ENCODE measurements at places on chromosomes 4 and X.

DNA sequence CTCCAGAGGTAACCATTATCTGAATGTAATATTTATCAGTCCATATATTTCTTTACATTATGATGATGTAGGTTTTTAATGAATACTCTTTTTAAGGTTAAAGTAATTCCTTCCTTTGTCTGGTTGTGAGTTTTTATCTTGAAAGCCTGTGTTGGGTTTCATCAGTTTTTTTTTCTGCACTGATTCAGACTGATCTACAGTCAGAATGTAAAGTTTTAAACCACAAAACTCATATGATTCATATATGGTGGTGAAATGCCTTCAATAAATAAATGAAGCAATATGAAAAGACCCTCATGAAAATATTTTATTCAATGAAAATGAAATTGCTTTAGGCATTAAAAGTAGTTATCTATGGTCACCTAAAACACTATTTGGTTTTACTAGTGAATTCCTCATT is 47.1 kb downstream of the SORBS2 start:
- H3K27ac ChIP-seq: no peak overlapping the region
- H3K27me3 ChIP-seq: no peaks in the 10 kb centered on the region
- peaks cover 22% of the 10 kb centered on the region for H3K4me1 ChIP-seq
- DNase-seq: no peak
- H3K4me3 ChIP-seq: no peak overlapping the region
- H3K36me3 ChIP-seq: no peaks in the 10 kb centered on the region

DNA sequence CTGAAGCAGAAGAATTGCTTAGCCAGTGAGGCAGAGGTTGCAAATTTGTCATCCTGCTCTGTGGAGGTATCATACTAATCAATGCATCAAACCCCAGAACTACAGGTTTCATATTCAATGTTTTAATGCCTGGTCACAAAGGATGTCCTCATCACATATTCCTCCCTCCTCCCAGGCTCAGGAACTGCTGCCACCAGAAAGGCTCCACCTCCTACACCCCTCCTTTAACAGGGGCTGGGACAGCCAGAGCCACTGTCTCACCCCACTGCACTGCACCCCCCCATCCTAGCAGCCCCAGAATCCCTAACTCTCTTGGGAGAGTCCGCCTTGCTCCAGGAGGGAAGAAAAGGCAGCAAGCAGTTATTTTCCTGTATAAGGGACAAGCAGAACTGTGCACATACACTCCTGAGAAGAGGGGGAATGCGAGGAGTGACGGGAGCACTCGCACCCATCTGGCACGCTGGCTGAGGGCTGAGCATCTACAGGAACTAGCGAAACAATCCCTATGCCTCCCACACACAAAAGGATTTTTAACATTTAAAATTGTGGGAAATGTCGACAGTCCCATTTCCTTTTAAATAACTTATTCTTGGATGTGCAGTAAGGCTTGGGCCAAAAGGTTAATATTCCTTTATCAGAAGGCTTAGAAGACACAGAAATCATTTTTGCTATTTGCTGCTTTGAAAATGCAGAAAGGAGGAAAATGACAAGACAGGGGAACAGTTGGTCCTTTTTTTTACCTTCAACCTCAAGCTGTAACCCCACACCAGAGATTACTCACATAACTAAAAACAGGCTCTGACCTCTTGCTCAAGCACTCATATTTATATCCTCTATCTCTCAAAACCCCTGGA is 27.8 kb downstream of the CD99L2 start:
- no peak overlapping the region for H3K4me3 ChIP-seq
- DNase-seq: no peak

GRCh38 chr4:1967512-1968149 is 41.1 kb downstream of the NELFA start:
- H3K27ac ChIP-seq: no peak overlapping the region
- no peaks in the 10 kb centered on the region for H3K27me3 ChIP-seq
- DNase-seq: no peak

DNA sequence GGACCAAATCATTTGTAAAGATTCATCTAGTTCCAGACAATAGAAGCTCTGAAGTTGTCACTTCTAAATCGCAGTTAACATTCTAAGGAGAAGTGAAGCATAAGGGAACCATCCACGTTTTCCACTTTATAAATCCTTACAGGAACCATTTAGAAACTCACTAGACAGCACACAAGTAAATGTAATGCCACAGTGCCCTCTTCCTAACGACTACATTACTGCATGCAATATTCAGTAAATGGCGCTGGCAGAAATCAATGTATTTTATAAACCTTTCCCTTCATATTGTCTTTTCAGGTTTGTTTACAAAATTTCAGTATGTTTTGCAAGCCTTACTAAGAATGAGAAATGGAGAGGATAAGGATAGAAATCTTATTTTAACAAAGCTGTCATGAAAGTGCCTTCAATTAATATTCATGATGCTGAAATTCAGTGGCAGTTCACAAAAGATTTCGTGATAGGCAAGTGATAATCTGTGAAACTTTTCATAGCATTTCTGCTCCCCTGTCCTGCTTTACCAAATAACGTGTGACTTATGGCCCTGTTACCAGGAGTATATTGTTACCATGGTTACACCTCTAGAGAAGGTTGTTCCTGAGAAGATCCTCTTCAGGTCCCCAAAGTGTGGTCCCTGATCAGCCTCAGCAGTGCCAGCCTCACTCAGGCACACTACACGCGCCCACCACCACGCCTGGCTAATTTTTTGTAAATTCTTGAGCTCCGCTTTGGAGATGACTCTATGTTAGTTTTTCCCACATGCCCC is 54.2 kb downstream of the TMA16 start:
- H3K4me3 ChIP-seq: no peak overlapping the region
- no peak overlapping the region for H3K27ac ChIP-seq
- peaks cover 17% of the 10 kb centered on the region for H3K36me3 ChIP-seq
- DNase-seq: no peak
- no peaks in the 10 kb centered on the region for H3K27me3 ChIP-seq

DNA sequence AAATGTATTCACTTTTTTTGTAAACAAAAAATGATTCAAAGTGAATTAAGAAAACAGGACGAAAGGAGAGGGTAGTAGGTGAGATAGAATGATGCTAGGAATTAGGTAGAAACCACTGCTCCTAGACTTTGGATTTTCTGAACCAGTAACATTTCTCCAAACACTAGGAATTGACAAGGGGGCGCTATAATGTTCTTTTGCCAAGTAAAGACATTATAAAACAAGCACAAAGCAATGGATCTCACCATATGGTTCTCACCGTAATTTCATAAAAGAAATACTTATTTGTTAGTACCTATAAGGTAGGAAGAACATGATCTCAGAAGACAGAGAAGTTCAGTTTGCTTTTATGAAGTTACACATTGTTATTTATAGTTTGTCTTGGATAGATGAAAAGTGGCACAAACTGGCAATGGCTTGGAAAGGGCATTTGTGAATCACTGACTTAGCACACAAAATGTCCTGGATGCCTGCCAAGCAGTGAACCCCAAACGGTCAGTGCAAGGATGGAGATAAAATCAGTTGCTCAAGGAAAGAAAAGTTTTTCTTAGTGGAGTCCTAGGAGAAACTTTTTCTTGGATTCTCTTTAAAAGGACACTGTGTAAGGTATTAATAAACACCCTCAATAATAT is 8.1 kb upstream of the TBC1D1 start:
- H3K36me3 ChIP-seq: no peaks in the 10 kb centered on the region
- no peaks in the 10 kb centered on the region for H3K4me1 ChIP-seq
- H3K27me3 ChIP-seq: no peaks in the 10 kb centered on the region
- H3K4me3 ChIP-seq: no peak overlapping the region
- H3K27ac ChIP-seq: no peak overlapping the region
- no peak for DNase-seq

- H3K27ac ChIP-seq: no peak overlapping the region
- no peaks in the 10 kb centered on the region for H3K36me3 ChIP-seq
- no peaks in the 10 kb centered on the region for H3K27me3 ChIP-seq
- no peaks in the 10 kb centered on the region for H3K4me1 ChIP-seq
- DNase-seq: no peak
Measured at GRCh38 chr4:43282534-43282933, 390.0 kb downstream of the GRXCR1 start.

DNA sequence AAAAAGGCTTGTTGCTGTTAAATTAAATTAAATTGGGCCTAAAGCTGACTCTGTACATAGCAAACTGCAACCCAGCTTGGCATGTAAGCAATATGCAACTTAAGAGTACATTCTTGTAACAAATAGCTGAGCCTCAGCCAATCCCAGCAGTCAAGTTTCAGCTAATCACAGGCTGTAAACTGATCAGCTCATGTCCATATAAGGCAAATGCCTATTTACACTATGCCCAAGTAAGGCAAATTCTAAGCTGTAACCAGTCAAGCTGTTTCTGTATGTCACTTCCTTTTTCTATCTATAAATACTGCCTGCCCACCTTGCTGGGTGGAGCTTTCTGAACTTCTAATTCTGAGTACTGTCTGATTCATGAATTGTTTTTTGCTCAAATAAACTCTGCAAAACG is 429.1 kb upstream of the FTHL17 start:
- no peak overlapping the region for H3K27ac ChIP-seq
- H3K4me3 ChIP-seq: no peak overlapping the region
- no peaks in the 10 kb centered on the region for H3K4me1 ChIP-seq
- no peak for DNase-seq

DNA sequence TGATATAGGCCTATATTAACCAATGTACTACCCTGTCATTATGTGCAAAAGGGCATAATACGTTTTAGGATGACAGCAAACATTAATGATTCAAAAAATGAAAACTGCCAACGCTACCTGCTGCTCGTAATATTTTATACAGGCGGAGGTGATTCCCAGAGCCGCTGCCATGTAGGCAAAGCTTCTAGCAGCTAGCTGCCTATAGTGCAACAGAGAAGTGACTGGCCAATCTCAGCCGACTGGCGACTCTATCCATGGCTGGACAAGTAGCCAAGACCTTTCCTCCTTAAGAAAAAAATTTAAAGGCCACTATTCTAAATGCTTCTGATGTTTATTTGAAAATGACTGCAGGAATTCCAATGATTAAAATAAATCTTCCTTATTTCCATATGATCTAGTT is 1.9 kb downstream of the PPARGC1A start:
- H3K4me3 ChIP-seq: peak overlapping the region; percentile 61
- H3K36me3 ChIP-seq: no peaks in the 10 kb centered on the region
- H3K27ac ChIP-seq: peak overlapping the region; percentile 90
- no peaks in the 10 kb centered on the region for H3K27me3 ChIP-seq

DNA sequence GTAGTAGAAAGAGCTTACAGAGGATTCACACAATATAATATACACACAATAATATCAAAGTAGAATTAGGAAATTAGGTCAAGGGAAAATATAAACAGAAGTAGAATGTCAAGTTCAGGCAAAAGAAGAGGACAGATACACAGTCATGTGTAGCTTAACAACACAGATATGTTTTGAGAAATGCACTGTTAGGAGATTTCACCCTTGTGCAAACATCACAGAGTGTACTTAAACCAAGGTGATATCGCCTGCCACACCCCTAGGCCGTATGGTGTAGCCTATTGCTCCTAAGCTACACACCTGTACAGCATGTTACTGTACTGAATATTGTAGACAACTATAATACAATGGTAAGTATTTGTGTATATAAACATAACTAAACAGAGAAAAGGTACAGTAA is 110.0 kb upstream of the EDNRA start:
- DNase-seq: no peak
- H3K36me3 ChIP-seq: no peaks in the 10 kb centered on the region
- H3K4me3 ChIP-seq: no peak overlapping the region
- H3K4me1 ChIP-seq: no peaks in the 10 kb centered on the region
- H3K27ac ChIP-seq: no peak overlapping the region
- H3K27me3 ChIP-seq: no peaks in the 10 kb centered on the region

- H3K27ac ChIP-seq: no peak overlapping the region
- DNase-seq: no peak
- H3K27me3 ChIP-seq: no peaks in the 10 kb centered on the region
Measured at GRCh38 chr4:140854168-140854567, 98.0 kb upstream of the TBC1D9 start.

Measured in heart right ventricle (tissue), 16 donors.